ENCODE measurements at places on chromosomes 7 and 10.

DNA sequence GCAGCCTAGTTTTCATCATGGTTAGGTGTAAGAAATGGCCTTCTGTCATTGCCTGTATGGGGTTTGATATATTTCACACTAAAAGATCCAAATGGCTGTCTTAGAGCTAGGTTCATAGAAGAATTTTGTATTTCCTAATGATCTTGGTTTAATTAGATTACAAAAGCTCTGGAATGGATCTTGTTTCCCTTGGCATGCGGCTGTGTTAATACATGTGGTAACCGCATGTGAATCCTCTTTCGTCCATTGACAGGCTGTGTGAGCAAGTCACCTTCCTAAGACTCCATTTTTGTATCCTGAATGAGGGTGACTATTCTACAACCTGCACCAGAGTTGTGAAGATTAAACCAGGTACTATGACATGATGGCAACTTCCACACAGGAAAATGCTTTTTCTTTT lies 12.4 kb upstream of the FZD1 start:
- DNase-seq: no peak

GRCh38 chr10:3935933-3936359 lies 150.9 kb upstream of the KLF6 start:
- DNase-seq: no peak

DNA sequence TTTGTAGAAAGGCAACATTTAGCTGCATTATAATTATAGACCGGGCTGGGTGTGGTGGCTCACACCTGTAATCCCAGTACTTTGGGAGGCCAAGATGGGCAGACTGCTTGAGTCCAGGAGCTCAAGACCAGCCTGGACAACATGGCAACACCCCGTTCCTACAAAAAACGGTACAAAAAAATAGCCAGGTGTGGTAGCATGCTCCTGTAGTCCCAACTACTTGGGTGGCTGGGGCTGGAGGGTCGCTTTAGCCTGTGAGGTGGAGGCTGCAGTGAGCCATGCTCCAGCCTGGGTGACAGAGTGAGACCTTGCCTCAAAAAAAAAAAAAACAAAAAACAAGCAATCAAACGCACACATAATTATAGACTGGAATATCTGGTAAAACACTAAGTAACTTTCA lies 5.0 kb downstream of the YWHAG start:
- DNase-seq: no peak

DNA sequence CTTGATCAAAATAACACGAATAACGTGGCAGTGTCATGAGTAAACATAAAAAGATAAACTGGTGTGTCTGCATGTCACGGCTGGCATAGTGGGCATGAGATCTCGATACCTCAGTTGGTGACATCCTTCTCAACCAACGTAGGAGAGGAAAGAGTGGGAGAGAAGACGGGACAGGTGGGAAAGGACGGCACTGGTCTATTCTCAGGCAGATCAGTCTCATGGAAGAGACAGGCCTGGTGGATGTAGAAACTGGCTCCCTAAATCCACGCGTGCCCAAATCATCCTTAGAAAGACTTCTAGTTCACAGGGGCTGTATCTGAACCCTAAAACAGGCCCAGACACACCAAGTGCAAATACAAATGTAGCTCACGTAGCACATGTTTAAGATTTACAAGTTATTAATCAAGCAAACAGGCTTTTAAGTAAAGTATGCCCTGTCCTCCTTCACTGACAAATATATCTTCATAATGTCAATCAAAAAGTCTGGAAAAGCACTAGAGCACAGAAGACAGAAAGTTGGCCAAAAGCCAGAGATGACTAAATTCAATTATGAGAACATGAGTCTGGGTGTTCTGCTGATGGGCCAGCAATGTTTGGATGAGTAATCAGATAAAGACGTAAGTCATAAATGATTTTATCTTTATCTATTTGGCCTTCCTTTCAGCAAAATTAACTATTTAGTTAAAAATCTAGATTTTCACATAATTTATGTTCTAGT lies 56.3 kb downstream of the SFMBT2 start:
- DNase-seq: no peak

GRCh38 chr10:34815185-34816084 lies at the start of gene PARD3:
PARD3 (minus strand) TSS chr10:34815296; CDS start chr10:34814995, 301 bp downstream.
- DNase-seq: no peak

- peak; percentile 21 for DNase-seq
Measured at GRCh38 chr7:114081606-114082425, 163.0 kb upstream of the PPP1R3A start.

GRCh38 chr7:8389593-8390261 lies 43.7 kb upstream of the NXPH1 start:
- no peak for DNase-seq

- DNase-seq: no peak
Measured at GRCh38 chr10:63765126-63765525, 243.9 kb downstream of the REEP3 start.

GRCh38 chr10:16652154-16652553 lies 130.5 kb upstream of the C1QL3 start:
- no peak for DNase-seq

- DNase-seq: no peak
Measured at GRCh38 chr7:148975896-148976295, 52.4 kb downstream of the PDIA4 start.

DNA sequence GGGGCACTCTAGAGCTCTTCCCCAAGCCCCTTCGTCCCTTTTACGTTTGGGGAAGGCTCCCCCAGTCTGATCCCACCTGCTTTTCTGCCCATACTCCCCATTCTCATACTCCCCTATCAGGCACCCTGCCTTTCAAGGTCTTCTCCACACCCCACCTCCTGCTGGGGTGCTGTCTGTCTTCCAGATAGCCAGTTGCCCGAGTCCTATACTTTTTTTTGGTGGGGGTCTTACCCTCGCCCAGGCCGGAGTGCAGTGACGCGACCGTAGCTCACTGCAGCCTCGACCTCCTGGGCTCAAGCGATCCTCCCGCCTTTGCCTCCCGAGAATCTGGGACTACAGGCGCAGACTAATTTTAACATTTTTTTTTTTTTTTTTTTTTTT lies 775 bp upstream of the ABHD11 start:
- DNase-seq: no peak

- peak; percentile 12 for DNase-seq
Measured at GRCh38 chr10:86260564-86260963, 106.0 kb downstream of the GRID1 start.

GRCh38 chr7:117011419-117012260 lies 58.3 kb downstream of the ST7 start:
- DNase-seq: no peak

DNA sequence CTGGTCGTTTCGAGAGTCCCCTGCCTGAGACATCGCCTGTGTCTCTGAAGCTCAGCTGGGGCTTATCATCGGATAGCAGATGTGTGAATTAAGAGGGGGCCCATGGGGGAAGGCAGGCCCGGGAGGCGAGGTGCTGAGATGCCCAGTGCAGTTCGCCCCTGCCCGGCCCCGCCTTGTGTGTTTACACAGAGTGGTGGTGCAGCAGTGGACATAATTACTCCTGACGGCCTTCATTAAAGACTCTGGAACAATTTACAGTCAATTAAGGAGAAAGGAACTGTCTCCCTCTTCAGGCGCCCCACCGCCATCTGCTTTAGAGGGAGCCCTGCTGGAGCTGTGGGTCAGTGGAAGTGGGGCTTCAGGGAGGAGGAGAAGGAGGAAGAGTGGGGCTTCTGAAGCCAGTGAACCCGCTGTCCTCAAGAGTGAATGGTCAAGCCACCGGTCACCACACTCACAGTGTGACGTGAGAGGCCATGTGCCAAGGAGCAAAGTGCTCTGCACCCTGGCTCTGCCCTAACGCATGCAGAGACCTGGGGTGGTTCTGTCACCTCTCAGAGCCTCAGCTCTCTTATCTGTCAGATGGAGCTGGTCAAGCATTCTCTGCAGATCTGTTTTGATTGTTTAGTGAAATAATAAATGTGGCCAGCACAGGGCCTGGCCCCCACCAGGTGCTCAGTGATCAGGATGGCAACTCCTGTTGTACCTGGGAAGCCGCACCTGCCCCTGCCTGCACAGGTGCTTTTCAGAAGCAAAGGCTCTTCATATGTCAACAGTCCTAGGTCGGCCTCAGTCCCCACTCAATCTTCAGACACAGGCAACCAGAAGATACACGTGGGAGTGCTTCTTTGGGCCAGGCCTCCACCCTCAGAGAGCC lies 65.6 kb downstream of the CDH23 start:
- DNase-seq: no peak

DNA sequence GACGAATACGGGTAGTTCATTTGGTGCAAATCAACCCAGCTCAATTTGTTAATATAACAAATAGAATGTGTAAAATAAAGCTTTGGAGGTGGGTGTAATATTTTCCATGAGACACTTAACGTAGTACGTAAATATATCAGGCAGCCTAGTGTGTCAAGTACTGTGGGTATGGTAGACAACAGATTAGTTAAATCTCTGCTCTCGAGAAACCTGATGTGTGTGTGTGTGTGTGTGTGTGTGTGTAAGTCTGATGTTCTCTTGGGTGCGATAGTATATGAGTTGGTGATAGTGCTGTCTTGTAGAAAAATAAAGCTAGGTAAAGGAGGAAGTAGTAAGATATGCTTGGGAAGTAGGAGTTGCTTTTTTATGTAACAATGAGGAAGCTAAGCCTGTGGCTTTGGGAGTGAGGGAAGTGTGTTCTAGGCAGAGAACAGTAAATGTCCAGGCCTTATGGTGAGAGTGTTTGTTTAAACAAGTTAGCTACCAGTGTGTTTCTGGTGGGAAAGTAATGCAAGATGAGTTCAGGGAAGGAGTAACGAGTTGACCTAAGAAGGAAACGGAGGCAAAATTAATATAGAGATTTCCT lies 26.1 kb downstream of the WAC start:
- no peak for DNase-seq

GRCh38 chr7:159068893-159069448 lies 75.7 kb downstream of the VIPR2 start:
- DNase-seq: no peak

DNA sequence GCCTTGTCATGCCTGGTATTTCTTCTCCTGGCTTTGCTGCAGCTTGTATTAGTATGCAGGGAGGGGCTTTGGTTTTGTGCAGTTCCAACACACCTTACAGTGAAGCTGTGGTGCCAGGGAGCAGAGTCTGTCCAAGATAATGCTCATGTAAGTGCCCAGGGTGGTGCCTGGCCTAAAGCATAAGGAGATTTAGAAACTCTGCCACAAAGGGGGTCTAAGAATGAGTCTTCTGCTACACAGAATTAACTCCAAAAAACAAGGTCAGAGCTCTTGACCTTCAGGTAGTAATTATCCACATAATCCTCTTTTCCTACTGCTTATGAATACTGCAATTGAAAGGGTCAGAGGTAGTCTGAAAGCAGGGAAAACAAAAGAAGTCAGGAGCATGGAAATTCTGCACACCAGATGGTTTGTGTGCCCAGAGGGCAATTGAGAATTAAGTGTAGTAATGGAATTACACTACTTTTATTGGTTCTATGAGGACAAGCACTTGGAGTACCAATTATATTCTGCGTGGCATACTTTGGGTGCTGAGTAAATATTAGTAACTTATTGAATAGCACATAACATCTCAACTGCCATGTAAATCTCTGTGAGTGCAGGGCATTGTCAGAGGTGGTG lies 121.5 kb downstream of the KAT6B start:
- no peak for DNase-seq

GRCh38 chr10:78948621-78949030 lies 120.1 kb upstream of the ZMIZ1 start:
- no peak for DNase-seq

DNA sequence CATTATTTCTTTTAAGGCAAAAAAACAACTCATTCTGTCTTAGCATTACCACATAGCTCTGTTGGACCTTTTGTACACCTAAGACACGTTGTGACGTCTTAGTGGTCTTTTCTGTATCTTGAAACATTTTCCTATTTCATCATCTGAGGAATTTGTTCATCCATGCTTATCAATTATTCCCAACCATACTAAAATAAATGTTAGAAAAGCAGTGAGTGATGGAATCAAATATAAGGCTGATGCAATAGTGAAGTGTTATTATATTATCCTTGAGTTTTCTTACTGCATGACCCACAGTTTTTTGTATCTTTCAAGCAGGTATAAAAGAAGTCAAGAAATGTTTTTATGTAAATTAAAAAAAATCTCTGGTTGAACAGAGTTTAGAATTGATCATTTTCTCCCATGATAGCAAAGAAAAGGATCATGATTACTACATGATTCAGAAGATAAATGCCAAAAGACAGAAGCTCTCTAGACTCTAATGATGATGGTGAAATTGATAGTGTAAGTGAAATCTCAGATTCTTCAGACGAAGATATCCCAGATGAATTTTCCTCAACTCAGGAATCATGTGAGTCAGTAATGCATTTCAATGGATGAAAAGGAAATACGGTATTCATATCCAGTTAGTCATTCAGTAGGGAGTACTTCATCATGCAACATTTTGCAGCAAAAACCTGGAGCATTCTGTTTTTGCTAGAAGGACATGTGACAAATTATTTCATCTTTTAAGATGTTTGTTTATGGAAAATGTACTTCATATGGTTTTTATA lies 51.4 kb downstream of the CELF2 start:
- no peak for DNase-seq

GRCh38 chr10:119537953-119538630 lies 4.4 kb downstream of the RGS10 start:
- DNase-seq: no peak

- DNase-seq: no peak
Measured at GRCh38 chr7:1676550-1677078, 6.5 kb downstream of the ELFN1 start.

GRCh38 chr10:59709395-59710125 lies at the start of gene SLC16A9:
SLC16A9 (minus strand) TSS chr10:59709850; CDS start chr10:59684291, 25,559 bp downstream.
- peak; percentile 58 for DNase-seq

DNA sequence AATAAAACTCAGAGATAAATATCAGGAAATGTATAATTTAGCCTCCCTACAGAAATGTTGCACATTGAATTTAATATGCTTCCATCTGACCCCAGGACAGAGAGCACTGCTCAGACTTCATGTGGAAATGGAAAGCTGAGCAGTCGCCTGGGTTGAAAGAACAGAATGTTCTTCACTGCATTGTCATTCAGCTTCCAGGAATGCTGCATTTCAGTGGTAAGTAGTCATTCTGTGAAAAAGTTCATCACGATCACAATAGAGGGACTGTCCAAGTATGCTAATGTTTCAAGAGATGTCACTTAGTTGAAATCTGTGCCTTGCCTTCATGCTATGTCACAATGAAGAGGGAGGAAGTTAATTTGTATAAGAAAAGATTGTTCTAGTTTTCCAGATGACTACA lies 147.3 kb downstream of the NRCAM start:
- no peak for DNase-seq

GRCh38 chr10:126011995-126012394 lies 115.6 kb downstream of the FANK1 start:
- DNase-seq: no peak

Measured in activated CD8-positive, alpha-beta T cell treated with anti-CD3 and anti-CD28 coated beads, Interleukin-2, amount 10 ng/mL, durations not matched to agents 7 days and 5 days (primary cell).